ENCODE measurements at places on chromosomes 4 and X.

- no peak for DNase-seq
Observed at GRCh38 chr4:129978315-129978714, 882.4 kb downstream of the C4orf33 start.

DNA sequence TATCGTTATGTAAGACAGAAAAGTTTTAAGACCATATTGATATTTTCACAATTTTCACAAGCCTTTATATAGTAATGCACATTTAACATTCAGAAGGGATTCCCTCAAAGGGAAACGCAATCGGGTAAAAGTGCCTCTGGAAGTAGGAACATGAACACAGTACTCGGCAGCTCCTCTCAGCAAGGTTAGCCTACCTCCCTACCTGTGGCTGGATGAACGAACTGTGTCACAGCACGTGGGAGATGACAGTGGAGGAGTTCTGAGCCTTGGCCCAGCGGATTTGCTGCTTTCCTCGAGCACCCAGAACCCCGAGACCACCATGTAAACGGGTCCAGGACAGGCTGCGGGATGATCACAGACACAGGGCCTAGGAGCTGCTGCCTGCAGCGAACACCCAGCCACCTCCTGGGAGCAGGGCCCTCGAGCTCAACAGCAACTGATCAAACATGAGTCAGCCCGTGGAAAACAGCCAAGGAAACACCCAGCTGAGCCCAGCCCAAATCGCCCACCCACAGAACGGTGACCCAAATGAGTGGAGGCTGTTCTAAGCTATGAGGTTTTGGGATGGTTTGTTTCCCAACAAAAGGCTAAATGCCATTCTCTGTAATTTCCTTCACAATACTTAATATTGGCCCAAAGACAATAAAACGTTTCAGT, 30.4 kb downstream of the FAT1 start:
- DNase-seq: peak; percentile 33

GRCh38 chr4:48725414-48725813, 54.7 kb downstream of the FRYL start:
- no peak for DNase-seq

DNA sequence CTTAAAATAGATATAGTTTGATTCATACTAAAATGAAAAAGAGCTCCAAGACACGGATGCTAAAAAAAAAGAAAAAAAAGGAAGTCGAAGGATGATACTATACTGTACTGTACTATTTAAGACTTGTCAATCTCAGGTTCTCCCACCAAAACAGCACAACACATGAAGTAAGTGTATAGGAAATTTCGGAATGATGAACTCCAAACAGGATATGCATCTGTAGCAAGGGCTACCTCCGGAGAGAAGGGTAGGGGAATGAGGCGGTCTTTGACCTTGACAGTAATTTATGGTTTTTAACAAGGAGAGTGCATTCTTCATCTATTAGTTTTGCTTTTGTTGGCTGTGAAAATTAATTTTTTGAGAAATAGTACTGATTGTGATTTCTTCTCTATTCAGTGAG, 541 bp upstream of the FIP1L1 start:
- no peak for DNase-seq

DNA sequence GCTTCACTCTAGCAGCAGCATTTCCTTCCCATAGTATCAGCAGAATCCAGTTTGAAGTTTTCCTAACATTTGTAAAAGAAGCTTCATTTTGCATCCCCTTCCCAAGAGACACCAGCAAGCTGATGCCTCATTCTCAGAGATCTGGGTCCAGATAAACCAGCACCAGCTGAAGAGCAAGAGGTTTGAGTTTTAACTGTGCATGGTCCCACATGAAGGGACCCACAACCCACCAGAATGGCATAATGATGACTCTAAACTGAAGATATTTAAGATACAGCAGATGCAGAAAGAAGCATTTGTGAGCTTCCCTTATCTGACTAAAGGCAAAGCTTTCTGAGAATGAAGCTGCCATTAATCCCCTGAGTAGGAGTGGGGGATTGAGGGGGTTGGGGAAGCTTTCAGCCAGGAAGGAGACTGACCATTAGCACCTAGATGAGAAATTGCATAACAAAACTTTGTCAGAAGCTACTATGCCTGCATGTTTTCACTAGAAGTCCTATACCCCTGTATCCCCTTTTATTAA, 18.6 kb downstream of the NUDT6 start:
- no peak for DNase-seq

DNA sequence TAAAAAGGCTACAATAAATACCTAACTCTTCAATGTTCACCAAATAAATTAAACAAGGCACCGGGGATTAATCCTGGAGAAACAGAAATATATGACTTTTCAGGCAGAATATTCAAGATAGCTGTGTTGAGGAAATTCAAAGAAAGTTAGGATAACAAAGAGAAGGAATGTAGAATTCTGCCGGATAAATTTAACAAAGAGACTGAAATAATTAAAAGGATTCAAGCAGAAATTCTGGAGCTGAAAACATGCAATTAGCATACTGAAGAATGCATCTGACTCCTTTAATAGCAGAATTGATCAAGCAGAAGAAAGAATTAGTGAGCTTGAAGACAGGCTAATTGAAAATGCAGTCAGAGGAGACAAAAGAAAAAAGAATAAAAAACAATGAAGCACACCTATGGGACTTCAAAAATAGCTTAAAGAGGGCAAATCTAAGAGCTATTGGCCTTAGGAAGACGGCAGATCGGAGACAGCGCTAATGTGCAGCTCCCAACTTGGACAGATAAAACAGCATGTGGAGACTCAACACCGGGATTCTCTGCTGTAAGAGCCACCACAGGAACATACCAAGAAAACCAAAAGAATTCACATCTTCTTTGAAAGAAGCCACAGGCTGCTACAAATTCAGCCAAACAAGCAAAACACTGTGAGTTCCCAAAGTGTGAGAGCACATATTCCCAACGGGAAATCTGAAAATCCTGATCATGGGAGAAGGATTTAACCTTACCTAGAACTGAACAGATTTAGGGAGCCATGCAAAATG, 1290.9 kb downstream of the PCDH18 start:
- no peak for DNase-seq

GRCh38 chrX:28920153-28920943, 333.1 kb downstream of the IL1RAPL1 start:
- DNase-seq: no peak

GRCh38 chrX:106862972-106863688, 40.0 kb downstream of the RIPPLY1 start:
- DNase-seq: no peak

- no peak for DNase-seq
Observed at GRCh38 chrX:121858867-121859647, 811.6 kb downstream of the GLUD2 start.

GRCh38 chr4:85681221-85681657, 206.3 kb downstream of the ARHGAP24 start:
- no peak for DNase-seq

GRCh38 chrX:72208126-72208800, 26.7 kb downstream of the PIN4 start:
- DNase-seq: peak; percentile 4

GRCh38 chr4:106652095-106652494, 283.5 kb upstream of the GIMD1 start:
- DNase-seq: no peak

GRCh38 chrX:129833153-129833990, 10.3 kb downstream of the ZDHHC9 start:
- peak; percentile 9 for DNase-seq

- DNase-seq: peak; percentile 41
Observed at GRCh38 chrX:14528629-14529289, 577 bp upstream of the GLRA2 start.

DNA sequence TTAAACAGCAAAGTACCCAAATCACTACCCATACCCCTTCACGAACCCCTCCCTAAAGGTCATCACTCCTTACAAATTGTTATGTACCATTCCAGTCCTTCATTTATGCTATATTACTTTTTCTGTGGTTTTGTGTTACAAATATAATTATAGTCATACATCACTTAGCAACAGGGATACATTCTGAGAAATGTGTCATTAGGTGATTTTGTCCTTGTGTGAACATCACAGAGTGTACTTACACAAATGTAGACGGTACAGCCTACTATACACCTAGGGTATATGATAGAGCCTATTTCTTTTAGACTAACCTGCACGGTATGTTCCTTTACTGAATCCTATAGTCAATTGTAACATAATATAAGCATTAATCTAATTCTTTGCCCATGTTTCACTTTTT, 61.9 kb downstream of the ASB9 start:
- no peak for DNase-seq

DNA sequence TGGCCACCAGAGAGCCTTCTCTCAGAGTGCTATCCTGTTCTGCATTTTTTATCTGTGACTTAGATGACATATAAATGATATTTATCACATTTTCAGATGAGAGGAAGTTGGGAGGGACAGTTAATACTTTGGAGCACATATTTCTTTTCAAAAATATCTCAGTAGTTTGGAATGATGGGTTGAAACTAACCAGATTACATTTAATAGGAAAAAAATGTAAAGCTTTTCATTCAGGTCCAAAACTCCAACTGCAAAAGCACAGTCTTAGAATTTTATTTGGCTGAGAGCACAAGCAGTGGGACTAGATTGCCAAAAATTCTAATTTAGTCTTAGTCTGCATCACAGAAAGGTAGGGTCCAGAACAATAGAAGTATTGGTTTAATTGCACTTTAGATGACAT, 248.2 kb upstream of the TEX13A start:
- no peak for DNase-seq

DNA sequence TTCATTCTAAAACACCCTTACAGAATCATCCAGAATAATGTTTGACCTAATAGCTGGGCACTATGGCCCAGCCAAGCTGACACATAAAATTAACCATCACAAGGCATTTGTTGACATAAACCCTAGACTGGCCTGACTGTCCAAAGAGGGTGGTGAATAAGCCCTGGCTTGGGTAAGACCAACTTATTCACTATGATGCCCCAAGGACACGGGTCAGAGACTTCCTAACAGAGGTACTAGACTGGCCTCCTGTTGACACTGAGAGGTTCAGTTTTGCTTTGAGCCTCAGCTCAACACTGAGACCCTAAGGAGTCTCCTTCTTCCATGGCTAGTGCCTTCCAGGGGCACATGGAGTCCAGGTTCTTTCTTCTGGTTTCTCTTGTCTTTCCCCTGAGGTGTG, 21.3 kb downstream of the FGF2 start:
- DNase-seq: no peak

- DNase-seq: no peak
Observed at GRCh38 chrX:7054219-7055216, 93.0 kb upstream of the STS start.

GRCh38 chr4:168765726-168766125, 244.3 kb downstream of the CBR4 start:
- DNase-seq: no peak

GRCh38 chr4:118746251-118746919, 61.2 kb downstream of the METTL14 start:
- no peak for DNase-seq

DNA sequence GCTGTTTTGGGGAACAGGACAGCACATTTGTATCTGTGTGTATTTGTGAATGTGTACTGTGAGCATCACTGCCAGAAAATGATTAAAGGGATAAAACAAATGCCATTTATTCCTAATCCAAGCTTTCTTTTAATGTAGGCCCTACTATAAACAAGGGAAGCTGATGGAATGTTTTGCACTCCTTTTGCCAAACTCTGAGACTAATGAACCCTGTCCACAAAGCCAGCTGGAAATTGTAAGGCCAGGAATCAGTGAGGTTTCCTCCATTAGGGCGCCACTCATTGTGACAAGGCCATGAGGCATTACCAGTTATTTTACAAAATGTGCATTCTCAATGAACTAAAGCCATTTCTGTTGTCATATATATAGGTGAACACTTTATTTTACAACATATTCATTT, 163.0 kb upstream of the NAP1L5 start:
- DNase-seq: no peak

- no peak for DNase-seq
Observed at GRCh38 chr4:110020646-110021443, 108.2 kb downstream of the EGF start.

- peak; percentile 91 for DNase-seq
Observed at GRCh38 chrX:49039598-49040375, 3.4 kb downstream of the TFE3 start.
